ENCODE measurements at places on chromosomes 12 and 14.

GRCh38 chr12:132205271-132206045 lies 61.2 kb downstream of the NOC4L start:
- no peak for DNase-seq

DNA sequence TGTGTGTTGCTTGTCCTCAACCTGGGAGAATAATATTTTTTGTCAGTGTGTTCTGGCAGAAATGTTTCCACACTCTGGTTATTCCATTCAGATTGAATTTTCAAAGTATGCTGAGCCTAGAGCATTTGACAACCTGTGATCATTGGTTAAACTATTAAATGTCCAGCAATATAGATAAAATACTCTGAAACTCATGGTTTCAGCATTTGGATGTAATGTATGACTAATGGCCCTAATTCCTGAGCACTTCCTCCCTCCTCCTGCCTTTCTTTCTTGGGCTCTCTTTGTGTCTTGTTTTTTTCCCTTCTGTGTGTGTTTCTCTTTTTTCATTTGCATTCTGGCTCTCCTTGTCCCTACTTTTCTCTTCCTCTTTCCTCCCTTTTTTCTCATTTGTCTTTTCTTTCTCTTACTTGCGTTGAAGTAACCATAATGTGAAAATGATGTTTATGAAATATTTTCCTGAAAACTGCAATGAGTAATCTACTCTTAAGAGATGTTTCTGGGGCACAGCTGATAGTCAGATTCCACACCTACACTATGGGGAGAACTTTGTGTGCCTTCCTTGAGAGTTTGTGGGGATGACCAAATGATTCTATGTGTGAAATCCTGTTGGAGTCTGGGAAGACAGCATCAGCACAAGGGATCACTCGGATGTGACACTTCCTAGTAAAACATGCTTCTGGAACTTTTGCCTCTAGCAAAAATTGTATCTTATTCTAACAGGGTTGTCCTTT lies 74.6 kb downstream of the FRMD6 start:
- no peak for DNase-seq

GRCh38 chr12:68474467-68475204 lies 136.1 kb upstream of the RAP1B start:
- DNase-seq = no peak

GRCh38 chr12:19707948-19708409 lies 268.7 kb downstream of the AEBP2 start:
- DNase-seq = no peak

GRCh38 chr14:64673748-64674147 lies 30.5 kb upstream of the PLEKHG3 start:
- DNase-seq = no peak

DNA sequence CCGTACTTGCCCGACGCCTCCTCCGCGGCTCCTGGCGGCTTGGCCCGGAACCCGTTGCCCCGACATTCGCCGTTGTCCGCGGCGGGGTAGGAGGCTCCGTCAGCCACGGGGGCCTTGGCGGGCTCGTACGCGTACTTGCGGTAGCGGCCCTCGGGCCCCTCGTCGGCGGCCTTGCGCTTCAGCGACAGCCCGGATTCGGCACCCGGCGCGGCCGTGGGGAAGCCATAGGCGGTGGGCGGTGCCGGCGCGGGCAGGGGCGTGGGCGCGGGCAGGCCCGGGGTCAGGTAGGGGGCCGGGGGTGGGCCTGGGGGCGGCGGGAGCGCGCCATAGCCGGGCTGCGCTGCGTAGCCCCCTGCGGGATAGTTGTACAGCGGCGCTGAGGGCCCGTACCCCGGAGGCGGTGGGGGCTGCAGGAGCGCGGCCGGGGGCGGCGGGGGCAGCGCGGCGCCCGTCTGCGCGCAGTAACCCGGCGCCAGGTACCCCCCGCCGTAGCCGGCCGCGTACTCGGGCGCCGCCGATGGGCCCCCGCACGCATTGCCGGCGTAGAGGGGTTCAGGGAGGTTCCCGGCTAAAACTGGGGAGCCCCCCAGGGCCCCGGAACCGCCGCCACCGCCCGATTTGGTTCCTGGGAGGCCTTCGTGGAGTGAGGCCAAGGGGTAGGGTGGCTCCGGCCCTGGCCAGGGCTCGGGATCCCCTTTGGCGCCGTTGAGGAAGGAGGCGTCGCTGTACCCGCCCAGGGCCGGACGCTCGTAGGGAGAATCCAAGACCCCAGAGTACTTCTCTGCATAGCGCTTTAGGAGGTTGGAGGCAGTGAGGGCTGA lies 26.9 kb downstream of the FIGNL2 start:
- no peak for DNase-seq

DNA sequence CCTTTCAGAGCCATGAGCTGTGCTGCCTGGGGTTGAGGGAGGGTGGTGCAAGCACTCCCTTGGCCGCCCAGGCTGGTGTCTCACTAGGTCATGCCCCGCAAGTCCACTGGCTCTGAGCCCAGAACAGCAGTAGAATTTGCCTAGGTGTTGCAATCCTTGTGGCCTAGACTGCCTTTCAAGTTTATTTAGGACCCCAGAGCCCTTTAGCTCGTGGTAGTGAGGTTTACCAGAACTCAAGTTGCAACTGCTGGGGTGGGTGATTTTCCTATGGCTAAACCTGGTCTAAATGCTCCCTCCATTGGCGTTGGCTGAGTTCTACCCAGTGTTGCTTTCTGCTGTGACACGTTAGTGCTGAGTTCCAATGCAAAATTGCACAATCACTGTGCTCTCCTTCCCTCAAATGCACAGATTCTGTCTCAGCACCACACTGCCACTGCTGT lies 287.2 kb downstream of the BCAT1 start:
- DNase-seq = no peak

DNA sequence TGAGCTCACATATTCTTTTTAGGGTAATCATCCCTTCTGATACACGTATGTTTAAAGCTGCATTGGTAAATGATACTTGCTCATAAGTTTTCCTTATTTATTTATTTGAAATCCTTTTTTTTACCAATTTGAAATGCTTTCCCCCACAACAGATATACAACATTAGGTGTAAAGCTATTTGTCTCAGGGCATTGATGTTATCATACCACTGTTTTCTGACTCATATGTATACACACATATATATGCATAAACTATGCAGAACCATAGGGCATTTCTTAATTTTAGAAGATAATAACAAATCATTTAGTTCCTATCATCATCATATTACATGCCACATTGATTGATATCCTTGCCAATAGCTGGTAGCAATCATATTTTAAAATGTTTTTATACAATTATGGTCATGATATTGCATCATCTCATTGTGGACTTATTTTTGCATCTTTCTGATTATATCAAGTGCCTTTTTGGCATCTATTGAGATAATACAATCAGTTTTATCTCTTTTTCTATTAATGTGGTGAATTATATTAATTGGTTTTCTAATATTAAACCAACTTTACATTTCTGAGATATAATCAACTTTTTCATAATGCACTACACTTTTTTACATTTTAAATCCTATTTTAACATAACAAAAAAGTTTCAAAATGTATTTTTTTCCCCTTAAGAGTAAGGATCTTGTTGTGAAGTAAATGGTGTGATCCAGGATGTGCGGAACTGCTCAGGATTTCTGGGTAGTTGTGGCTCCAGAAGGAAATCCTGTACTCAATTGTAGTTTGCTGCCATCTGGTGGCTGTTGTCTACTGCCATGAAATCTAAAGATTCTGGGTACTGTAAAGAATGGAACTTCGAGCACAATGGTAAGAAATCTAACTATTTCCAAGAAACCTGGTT lies 16.7 kb downstream of the OR9K2 start:
- DNase-seq = no peak

DNA sequence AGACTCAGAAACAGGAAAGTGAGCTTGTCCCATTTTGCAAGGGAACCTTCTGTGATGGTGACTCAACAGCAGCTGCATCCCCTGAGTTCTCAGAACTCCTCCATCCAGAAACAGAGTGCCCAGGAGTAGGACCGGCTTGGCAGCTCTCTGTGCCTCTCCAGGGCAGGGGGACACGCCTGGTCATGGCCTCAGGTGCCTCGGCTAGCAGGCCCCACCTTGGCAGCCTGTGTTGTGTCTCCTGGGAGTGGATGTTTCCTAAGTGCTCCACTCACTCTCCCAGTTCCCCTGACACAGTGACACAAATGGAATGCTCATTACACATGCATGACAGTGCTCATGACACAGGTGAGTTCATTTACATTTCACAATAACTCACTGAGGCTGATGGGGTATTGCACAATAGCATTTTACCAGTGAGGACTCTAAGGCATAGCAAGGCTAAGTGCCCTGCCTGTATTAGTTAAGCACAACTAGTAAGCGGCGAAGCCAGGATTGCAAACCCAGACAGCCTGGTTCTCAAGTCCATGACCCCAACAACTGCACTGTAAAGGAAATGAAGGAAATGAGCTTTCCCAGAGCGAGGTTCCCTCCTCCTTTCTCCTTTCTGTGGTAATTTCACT lies 47.4 kb downstream of the CALM1 start:
- DNase-seq = no peak

DNA sequence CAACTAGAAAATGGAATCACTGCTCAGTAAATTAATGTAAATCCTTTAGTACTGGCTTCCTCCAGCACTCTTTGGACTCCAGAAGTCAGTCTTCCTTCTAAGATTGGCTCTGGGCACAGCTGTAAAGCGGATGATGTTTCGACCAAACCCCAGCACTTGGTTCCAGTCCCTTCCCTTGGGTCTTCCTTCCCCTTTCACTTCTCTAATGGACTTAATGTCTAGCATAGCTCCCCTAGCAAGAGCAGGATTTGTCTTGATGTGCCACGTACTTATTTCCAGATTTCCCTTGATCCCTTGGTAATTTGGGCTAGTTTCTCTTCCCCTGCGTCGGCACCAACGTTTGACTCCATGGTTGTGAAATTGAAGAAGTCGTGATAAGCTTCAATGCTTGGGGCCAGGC lies 28.3 kb downstream of the C12orf75 start:
- DNase-seq = no peak

DNA sequence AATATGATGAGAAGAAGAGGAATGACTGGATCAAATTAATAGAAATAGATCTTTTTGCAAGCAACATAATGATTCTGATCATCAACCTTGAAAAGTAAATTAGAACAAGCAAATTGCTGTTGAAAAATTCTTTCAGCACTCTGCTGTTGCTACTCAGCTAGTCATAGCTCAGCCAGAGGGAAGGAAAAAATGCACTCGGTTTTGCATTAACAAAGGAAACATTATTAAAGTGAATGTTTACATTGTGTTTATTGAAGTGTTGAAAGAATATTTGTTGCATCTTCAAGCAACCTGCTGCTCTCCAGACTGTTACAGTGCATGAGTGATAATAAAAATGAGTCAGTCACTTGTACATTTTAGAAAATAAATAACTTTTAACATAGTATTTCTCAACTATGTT lies 26.5 kb downstream of the AP5M1 start:
- no peak for DNase-seq

GRCh38 chr12:107494331-107494730 lies 191.3 kb upstream of the PWP1 start:
- DNase-seq = no peak

GRCh38 chr12:45762185-45763110 lies 32.9 kb downstream of the ARID2 start:
- DNase-seq = no peak

DNA sequence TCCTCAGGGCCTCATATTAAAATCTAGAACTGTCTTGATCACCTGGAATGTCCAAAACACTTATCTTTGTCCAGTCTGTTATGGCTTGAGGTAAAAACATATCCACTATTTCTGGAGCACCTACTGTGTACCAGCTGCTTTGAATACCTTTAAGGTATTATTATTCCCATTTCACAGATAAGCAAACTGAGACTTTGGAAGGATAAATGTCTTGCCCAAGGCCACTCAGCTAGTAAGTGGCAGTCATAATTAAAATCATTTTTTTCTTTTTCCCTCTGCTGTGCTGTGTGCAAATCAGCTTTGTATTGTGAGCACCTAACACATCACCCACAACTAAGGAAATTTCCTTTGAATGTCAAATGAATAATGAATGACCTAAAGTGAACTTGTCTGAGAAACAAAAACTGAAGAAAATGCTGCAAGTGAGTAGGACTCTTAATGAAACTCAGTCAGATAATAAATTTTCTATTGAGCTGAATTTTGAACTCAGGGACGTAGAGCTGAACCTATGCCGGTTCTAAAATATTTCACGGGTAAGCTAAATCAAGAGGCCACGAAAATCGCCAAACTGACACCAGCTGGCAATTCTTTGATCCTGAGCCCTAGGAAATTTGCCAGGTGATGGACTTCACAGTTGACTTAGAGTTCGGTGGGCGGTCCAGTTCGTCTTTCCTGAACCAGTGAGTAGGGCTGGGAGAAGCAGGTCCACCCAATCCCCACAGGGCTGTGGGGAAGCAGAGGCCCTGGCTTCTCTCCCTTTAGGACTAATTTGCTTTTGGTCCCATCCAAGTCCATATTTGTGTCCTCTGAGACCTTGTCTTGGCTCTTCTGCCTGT lies 159.7 kb upstream of the PWP1 start:
- no peak for DNase-seq

- DNase-seq = no peak
These were observed 111.9 kb upstream of the PRMT8 start for GRCh38 chr12:3379079-3379478.

DNA sequence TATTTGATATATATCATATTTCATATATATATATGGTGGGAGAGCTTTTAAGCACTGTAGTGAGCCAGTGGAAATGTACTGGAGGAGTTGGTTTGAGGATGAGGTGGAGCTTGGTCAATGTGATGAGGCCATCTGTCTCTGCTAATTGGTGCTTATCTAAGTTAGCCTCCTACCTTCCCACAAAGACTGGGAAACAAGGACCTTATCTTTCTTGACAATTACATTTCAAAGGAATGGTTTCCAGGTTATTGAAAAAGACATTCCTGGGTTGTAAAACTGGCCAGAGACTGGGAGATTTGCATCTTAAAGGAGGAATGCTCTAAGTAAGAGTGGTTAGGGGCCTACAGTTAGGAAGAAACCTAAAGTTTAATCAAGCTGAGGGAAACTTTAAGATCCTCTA lies 212.8 kb upstream of the SYT1 start:
- DNase-seq = no peak

DNA sequence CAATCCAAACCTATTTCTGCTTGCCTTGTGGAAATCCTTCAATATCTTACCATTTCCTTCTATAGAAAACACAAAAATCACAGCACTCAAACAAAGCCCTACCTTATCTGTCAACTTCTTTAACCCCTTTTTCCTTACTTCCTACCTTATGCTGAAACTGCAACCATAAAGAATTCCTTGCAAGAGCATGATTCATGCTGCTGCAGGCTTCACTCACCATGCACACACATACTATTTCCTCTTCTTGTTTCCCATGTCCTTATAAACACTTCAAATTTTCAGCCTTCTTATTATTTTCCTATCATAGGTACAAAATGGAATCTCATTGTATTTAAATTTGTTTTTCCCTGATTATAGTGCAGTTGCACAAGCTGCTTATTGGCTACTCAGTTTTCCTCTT lies 23.3 kb downstream of the LMNTD1 start:
- DNase-seq = no peak

GRCh38 chr12:26691234-26691970 lies 141.6 kb downstream of the ITPR2 start:
- DNase-seq = no peak

Data from activated CD4-positive, alpha-beta T cell treated with anti-CD3 and anti-CD28 coated beads for 1 hour (primary cell).